ENCODE measurements at places on chromosomes 1 and 21.

DNA sequence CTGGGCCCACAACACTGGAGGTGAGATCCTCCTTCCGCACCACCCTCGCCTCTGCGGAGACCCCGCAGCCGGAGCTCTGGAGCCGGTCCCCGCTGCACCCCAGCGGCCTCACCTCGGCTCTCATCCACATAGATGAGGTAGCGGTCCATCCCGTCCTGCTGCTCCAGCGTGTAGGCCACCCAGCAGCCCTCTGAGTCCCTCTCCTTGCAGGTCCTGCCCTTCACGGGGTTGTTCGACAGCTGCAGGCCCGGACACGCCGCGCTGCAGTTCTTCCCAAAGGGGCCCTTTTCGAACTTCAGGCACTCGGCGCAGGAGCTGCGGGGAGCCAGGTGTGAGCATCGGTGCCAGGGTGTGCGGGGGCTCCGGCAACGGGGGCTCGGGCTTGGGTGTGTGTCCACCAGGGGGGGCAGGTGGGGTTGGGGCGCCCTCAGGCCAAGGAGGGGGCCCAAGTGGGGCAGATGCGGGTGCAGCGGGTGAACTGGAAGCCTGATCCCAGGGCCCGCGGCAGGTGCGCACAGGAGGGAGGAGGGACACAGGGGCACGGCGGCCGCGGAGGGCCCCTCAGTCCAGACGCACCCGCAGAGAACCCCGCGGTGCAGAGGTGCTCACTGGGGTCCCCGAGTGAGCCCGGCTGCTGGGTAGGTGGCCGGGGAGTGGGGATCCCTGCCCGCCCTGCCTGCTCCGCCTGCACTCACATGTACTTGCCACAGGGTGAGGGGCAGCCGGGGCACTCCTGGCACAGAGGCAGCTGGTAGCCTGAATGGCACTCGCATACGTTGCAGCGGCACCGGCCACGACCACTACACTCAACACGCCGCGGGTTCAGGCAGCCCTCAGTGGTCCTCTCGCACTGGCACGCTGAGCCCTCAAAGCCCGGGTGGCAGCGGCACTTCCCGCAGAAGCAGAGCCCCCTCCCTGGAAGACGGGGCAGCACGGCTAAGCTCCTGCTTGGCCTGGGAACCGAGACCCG lies 15.4 kb upstream of the PTTG1IP start:
- DNase-seq = no peak

DNA sequence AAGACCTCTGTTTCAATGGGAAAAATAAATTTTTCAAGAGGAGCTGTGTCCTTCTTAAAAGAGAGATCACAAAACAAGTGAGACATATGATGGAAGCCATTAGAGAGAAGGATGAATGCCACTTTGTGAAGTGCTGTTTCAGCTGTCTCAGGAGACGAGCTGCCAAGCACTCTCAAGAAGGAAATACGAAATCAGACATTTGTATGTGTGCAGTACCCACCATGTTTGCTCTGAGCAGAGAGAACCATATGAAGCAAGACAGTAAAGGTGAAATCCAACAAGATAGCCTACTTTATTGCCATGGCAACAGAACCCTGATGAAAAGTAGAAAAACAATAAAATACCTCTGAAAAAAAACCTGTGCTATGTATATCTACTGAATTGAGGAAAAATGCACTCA lies 168.1 kb downstream of the AMY1C start:
- DNase-seq = no peak

DNA sequence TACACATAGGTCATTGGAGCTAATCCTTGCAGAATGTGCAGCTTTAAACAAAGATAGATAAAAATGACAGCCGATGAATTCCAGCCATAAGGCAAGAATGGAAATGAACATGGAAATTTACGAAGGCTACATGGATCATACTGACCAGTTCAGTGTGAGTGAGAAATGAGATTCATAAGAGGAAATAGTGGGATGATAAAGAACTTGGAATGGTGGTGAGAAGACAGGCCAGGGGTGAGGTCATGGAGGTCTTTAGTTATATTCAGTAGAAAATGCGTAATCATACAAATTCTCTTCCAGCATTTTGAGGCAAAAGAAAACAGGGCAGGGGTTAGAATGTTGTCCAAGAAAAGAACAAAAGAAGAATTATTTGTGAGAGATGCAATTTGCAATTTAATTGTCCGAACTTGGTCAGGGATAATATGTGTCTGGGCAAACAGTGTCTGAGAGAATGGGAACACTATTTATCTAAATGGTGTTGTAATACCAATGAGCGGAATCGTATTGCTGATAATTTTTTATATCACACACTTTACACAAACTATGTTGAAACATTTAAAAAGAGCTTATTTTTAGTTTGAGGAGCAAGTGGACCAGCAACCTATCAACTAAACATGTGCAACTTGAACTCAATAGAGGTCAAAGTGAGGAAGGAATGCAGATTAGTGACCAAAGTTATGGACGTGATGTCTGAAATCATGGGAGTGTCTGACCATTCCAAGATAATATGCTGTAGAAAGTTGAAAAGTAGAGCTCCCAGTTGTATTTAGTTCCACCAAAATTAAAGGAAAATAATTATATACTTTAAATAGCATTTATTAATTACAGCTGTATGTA lies 739.0 kb upstream of the NCAM2 start:
- DNase-seq = no peak

DNA sequence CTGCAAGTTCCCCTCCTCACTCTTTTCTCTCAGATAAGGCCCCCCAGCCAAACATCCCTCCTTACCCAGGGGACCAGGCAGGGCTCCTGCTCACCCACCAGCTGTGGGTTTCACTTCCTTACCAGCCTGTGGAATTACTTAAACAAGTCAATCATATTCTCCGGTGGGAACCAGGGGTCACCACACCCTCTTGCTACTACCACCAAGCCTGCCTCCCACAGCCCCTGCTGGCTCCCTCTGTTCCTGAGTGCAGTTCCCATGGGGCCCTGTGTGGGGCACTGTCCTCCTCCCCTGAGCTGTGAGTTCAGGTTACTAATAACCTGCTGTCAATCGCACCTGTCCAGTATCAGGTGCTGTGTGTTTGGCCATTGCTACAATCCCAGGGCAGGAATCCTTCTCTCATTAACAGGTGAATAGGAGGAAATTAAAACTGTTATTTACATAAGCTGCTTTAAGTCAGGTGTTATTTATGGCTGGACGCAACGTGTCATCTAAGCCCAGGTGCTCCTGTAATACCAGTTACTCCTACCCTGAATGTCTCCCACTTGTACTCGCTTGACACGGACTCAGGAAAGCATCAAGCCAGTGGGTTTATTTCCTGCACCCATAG lies 53.1 kb upstream of the LBR start:
- peak; percentile 73 for DNase-seq

GRCh38 chr1:199157494-199157893 lies 518.7 kb downstream of the PTPRC start:
- no peak for DNase-seq

DNA sequence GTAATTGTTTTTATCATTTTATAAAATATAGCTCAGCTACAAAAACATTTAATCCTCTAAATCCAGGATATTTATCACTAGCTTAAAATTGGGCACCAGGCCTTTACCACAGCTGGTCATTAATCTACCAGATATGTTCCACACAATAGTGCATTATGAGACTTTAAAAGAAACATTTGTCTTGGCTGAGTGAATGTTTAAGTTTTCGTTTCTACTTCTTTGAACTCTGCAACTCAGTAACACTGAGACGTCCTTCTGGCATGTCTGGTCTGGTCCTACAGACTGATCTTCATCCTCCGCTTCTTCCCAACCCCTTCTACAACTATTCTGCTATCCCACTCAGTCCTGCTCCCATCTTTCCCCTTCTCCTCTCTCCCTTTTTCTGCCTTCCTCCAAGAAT lies 296.2 kb downstream of the NEGR1 start:
- no peak for DNase-seq

GRCh38 chr1:234541286-234541975 lies 62.5 kb upstream of the TARBP1 start:
- peak; percentile 37 for DNase-seq

DNA sequence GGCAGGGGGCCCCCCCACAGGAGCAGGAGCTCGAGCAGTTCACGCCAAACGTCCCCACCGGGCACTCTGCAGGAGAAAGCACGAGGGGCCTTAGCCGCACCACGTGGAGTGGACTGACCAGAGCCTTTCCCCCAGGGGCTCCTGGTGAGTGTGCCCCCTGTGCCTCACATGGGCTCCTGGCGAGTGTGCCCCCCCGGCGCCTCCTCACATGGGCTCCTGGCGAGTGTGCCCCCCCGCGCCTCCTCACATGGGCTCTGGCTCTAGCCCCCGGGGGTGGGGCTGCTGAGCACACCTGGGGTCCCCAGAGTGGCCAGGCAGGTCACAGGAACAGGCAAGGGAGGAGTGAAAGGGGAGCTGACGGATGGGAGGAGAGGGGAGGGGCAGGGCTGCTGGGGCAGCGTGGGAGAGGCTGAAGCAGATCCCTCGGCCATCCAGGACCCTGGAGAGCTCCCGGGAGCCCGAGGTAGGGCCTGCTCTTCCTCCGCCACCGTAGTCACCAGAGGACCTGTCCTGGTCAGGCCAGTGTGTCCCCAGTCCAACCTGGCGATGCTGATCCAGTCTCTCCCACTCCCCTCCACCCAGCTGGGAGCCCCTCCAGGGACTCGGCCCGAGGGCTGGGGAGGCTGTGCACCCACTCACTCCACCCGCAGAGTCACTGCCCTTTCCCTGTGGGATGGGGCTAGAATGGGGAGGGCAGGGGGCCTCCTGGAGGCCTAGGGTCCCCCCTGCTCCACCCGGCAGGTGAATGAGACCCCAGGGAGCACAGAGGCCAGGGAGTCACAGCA lies 47.6 kb downstream of the ARHGEF16 start:
- peak; percentile 84 for DNase-seq

DNA sequence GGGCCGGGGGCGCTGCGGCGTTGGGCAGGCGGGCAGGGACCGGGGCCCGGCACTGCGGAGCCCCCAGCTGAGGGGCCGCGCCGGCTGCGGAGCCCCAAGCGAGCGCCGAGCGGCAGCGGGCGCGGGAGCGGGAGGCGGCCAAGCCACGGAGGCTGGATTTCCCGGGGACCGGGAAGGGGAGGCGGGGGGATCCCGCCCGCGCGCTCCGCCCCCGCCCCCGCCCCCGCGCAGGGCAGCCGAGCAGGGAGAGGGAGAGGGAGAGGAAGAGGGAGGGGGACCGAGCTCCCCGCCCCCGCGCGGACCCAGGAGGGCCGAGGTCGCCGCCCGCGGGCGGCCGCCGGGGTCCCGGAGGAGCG lies at the start of gene DLGAP3:
Gene DLGAP3, minus strand, starts transcription at position 154 of the 356 bp plus-strand sequence. CDS start 24,267 bp downstream, outside the sequence.
- no peak for DNase-seq

GRCh38 chr1:66399888-66400529 lies 133.9 kb upstream of the SGIP1 start:
- DNase-seq = no peak

DNA sequence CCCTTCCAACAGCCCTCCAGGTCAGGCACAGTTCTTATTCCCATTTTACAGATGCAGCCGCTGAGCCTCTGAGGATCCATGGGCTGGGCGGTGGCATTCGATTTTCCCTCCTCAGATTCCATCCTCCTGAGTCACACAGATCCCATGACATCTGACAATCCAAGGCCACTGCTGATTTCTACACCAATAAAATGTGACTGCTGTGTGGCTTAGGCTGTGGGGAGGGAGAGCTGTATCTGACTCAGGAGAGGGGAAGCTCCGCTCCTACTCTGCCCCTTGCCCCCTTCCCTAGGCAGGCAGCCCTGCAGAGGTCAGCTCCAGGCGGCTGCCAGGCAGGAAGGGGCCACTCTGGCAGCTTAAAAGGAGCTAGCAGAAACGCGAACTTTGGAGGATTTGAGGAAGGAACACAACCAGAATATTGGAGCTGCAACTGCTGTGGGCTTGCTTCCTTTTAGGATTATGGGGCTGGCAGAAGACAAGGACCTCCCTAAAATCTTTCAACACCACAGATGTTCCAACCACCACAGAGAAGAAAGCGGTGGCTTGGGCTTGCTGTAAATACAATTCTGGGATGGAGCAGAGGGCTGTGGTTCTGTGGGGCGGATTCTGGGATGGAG lies 50.0 kb downstream of the MRPL37 start:
- DNase-seq = no peak

DNA sequence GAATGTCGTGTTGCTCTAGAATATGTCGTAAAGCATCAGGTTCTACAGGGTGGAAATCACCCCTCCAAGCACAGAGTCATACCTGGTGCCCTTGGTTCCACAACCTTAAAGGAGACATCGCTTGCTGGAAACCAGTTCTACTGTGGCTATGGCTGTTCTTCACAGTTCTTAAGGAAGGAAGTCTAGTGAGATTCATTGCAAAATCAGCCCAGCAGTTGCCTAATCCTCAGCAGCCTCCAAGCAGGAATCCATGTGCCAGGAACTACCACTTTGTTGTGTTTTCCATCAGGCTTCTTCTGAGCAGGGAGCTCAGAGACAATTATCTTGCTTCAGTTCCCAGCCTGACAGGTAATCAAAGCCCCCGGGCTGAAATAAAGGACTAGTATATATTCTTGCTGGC lies 45.0 kb upstream of the SLC35F3 start:
- no peak for DNase-seq

- no peak for DNase-seq
Observed at GRCh38 chr1:29096231-29096886, 27.3 kb downstream of the TMEM200B start.

Measured in sigmoid colon (tissue), 7 donors.